ENCODE measurements at places on chromosomes 11 and 22.

DNA sequence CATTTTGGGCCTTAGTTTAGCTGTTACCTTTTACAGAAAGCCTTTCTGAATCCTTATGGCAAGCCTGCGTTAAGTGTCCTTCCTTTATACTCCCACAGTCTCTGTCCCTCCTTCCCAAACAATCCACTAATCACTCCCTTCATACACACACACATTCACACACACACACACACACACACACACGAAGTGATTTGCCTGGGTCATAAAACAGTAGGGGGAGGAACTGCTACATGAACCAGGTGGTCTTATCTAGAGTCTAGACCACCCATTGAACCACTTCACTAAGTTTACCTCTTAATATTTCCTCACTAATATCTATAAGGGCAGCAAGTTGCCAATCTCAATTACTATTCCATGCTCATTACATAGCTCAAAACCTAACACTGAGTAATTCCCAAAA is 196.7 kb upstream of the GUCY1A2 start:
- H3K27ac ChIP-seq, result no peak overlapping the region
- no peak for DNase-seq
- no peaks in the 10 kb centered on the region for H3K4me1 ChIP-seq

- peaks cover 6% of the 10 kb centered on the region for H3K27me3 ChIP-seq
- DNase-seq, result no peak
- H3K4me3 ChIP-seq, result no peak overlapping the region
Observed at GRCh38 chr22:20297414-20298109, 22.3 kb downstream of the DGCR6L start.

DNA sequence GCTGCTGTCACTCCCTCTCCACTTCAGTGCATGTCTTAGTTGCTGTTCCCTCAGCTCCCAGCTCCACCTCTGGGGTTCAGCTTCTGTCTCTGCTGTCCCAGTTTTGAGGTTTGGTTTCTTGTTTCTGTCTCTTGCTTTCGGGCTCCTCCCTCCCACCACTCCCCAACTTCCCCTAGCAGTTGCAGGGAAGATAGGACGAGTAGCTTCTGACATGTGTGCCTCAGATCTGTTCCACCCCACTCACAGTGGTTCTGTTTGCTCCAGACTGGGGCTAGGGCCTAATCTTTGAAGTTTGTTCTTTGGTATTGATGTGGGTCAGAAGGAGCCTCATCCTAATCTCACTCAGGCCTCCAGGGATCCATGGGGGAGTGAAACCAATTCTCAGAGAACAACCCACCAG is 2.6 kb upstream of the RRM1 start:
- H3K27me3 ChIP-seq, result no peaks in the 10 kb centered on the region
- no peak for DNase-seq

- no peak overlapping the region for H3K4me3 ChIP-seq
- no peaks in the 10 kb centered on the region for H3K27me3 ChIP-seq
- H3K27ac ChIP-seq, result no peak overlapping the region
- H3K4me1 ChIP-seq, result no peaks in the 10 kb centered on the region
- no peak for DNase-seq
- peaks cover 33% of the 10 kb centered on the region for H3K36me3 ChIP-seq
Observed at GRCh38 chr11:94449437-94449836, 44.2 kb downstream of the MRE11 start.

DNA sequence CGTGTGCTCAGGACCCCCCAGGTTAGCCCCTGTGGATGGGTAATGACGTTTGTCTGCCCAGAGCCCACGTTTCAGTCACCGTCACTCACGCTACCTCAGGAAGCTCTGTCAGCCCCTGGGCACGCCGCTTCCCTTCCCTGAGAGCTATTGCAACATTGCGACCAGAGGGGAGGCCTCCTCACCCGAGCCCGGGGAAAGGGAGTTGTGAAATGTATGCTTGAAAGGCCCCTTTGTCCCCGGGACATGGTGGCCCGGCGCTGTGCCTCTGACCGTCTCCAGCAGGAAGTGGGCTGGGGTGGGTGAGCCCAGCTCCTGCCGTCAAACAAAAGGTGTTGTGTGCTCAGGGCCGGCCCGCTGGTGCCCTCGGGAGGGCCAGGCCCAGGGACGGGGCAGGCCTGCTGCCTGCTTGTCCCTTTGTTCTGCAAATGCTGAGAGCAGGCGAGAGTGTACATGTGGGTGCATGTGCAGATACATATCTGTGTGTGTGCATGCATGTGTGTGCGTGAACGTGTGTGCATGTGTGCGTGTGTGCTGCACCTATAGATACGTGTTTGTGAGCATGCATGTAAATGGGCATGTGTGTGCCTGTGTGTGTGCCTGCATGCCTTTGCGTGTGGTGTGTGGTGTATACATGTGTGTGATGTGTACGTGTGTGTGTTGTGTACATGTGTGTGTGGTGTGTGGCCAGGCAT is 1125.0 kb downstream of the BRD1 start:
- no peaks in the 10 kb centered on the region for H3K4me1 ChIP-seq
- no peaks in the 10 kb centered on the region for H3K36me3 ChIP-seq
- H3K27ac ChIP-seq, result no peak overlapping the region
- H3K27me3 ChIP-seq, result no peaks in the 10 kb centered on the region
- H3K4me3 ChIP-seq, result no peak overlapping the region

- DNase-seq, result no peak
- H3K4me3 ChIP-seq, result no peak overlapping the region
- H3K27ac ChIP-seq, result no peak overlapping the region
Observed at GRCh38 chr11:129443276-129443675, 67.6 kb downstream of the BARX2 start.

- H3K27me3 ChIP-seq, result no peaks in the 10 kb centered on the region
- H3K4me1 ChIP-seq, result no peaks in the 10 kb centered on the region
- H3K36me3 ChIP-seq, result no peaks in the 10 kb centered on the region
Observed at GRCh38 chr11:3879216-3879966, 23.9 kb downstream of the STIM1 start.
